ENCODE measurements at places on chromosomes 16 and 17. TPM values are rescaled to one million over a fixed set of nuclear protein-coding genes. Genes with fewer than 3 reads are reported as not detected.

DNA sequence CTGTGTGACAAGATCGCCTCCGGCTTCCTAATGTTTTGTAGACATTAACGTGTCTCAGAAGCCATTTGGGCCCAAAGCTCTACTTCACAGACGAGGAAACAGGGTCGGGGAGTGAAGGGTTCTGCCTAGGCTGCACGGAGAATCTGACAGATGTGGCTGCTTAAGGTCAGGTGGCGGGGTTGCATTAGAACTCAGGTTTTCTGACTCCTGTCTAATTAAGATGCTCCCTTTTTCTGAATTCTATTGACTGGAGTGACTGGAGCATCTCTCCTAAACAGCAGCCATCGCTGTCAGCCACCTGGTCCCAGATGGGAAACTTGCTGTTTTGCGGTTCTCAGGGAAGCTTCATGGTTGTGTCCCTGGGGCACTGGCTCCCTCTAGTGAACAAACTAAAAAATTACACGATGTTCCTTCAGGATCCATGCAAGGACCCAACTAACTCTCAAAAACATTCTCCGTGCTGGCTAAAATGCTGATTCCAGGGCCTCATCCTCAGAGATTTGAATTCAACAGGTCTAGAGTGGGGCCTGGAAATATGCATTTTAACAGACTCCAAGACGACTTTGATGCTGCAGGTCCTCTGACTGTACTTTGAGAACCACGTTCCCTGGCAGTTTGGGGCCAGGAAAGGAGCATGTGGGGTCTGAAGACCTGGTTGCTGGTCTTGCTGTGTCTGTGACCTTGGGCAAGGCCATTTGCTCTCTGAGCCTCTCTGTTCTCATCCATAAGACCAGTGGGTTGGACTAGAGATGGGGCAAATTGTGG lies 117.4 kb downstream of the IRF8 start:
- peak; percentile 19 for DNase-seq

GRCh38 chr16:25060920-25061319 lies 45.8 kb upstream of the ARHGAP17 start:
- DNase-seq: no peak

DNA sequence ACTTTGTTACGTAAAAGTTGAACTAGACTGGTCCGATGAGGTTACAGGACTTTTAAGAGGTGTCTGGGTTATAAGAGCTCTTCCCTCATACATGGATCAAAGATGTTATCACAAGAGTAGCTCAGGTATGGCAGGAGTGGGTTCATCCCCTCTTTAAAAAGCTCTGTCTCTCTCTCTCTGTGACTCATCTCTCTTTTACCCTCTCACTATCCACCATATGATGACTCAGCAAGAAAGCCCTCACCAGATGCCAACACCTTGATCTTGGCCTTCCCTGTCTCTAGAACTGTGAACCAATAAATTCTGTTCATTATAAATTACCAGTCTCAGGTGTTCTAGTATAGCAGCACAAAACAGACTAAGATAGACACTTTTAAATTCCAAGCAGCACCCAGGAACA lies 1.9 kb upstream of the CLEC19A start:
- DNase-seq: no peak

DNA sequence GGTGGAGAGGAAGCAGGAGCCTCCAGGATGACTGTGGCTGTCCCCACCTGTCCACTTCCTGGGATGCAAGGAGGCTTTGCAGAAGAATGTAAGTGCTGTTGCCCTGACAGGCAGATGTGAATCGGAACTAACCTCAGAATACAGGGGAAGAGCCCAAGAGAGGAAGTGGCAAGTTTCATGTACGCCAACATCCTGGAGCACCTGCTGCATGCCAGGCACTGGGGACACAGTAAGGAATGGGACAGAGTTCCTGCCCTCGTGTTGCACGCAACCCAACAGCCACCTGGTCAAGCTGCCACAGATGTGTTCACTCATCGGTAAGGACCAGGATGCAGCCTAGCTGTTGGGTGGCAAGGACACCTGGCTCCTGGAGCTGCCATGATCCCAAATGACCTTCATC lies 98.6 kb upstream of the RPL38 start:
- DNase-seq: no peak

GRCh38 chr16:66604376-66605176 lies at the start of gene CMTM3:
Gene CMTM3, plus strand, starts transcription at chr16:66604704. Its CDS starts 102 bp downstream, at chr16:66604806.
- peak; percentile 76 for DNase-seq

NGFR gene
- polyA plus RNA-seq: 1.8 TPM

GRCh38 chr17:50397919-50398285 lies 579 bp upstream of the LRRC59 start:
- no peak for DNase-seq

DNA sequence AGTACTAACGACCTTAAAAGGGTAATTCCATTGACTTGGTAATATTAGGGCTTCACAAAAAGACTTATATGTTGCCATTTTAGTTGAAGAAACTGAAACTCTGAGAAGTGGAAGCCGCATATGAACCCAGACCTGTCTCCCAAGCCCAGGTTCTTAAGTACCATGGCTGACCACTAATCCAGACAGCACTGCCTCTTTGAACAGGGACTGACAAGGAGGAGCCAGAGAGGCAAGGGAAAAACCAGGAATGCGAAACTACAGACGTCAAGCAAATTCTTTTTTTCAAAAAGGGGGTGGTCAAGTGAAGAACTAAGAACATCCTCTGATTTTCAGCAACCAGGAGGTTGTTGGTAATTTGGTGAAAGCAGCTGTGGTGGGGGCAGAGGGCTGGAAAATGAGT lies 15.2 kb downstream of the CYB5D1 start:
- DNase-seq: no peak

DNA sequence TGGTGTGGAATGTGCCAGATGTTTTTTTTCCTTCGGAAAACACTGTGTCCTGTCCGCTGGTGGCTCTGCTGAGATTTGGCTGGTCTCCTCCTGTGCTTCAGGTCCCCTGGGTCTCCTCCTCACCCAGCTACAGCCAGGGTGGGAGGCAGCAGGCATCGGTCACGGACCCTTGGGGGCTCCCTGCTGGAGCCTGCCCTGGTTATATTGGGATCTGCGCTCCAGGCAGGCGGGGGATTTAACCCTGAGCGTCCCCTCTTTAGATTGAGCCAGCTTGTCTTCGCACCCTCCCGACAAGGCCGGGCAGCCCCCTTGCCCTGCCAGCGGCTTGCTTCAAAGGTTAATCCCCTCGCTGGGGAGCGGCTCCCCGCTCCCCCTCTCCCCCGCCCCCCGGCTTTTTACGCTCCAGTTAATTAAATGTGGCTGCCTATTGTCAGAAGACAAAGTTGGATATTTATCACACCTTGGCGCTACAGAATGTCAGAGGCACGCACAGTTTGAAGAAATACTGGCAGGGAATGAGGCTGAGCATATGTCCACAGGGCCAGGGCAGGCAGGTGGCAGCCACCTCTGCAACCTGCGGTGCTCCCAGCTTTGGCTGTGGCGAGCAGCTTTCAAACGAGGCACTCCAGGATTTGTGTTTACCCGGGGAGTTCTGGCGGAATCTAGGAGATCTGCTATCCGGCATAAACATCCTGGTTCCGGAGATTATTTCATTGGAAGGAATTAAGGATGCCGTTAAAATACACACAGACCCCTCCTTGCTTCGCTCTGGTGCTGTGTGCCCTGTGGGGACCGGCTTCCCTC lies 38.2 kb upstream of the GSE1 start:
- no peak for DNase-seq

DNA sequence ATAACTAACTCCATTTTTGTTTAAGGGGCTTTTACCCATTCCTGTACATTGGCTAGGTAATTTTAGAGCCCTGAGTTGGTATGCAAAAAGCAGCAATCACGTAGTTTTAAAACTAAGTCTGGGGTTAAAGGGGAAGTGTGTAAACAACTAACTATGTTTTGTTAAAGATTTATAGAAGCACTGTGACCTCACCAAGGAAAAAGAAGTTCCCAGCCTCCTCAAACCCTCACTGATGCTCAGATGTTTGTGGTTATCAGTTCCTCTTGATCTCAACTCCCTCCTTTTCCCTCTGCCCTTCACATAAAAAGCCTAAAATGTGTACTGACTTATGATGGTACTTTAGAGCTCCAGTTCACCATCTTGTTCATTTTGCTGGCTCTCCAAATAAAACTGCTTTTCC lies 119.9 kb upstream of the IRX6 start:
- no peak for DNase-seq

DNA sequence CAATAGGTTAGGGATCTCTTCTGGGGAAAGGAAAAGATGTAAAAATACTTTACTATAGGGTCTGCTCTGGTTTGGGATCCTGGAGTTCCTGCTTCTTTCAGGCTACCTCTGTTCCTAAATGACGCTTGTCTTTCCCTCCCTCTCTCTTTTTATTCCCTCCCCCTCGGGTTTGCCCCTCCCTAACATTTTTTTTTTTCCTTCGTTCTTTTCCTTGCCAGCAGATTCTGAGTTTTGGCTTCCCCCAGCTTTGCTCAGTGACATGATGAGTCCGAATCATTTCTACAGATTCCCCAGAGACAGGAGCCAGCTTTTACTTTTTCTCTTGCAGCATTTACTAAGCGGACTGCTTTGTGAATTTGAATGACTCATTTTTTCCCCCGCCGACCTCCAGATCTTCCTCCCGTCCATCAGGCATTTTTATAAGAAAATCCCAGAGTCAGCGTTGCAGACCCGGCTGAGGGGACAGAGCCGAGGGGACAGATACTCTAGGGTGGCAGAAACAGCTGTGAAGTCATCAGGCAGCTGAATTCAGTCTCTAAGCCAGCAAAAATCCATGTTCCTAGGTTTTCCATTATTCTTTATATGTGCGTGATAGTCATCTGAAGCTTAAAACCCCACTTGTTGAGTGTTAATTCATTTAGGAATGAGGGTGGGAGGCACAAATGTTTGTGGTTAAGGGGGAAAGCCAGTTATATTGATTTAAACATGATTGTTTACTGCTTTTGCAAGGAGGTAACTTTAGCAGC lies at the start of gene TMEM100:
TMEM100 (minus strand) TSS at position 123 of the 746 bp plus-strand sequence. CDS start 1,794 bp downstream, outside the sequence.
- DNase-seq: no peak

DNA sequence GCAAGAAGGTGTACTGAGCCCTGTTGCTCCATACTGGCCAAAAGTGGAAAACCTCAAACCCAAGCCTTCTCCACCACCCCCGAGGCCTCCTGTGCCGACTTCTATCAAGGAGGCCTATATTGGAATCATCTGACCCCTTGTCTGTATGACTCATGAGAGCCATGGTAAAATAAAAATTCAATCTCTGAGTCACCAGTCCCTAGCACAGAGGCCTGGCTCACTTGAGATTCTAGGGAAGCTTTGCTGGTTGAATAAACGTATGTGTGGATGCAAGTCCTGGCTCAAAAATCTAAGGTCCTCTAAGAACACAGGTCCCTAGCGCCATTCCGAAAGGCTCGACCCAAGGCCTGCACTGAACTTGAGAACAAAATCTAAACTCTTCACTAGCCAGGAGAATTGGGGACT lies 15.0 kb downstream of the NSMCE1 start:
- DNase-seq: no peak

DNA sequence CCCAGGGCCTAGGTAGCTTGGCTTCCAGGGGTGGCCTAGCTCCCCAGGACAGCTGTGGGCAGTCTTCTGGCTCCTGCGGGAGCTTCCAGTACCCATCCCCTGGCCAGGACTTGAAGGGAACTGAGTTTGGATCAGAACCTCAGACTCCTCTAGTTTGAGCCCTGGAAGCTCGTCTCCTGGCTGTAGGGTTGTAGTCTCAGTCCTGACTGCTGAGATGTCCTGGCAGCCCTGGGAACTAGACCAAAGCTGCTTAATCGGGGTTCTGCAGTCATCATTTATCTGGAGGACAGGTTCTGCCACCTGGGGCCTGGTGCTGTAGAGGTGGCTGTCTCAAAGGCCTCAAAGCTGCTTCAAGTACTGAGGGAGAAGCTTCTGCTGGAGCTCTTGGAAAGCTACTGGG lies 163.7 kb downstream of the WSCD1 start:
- DNase-seq: no peak

FAM83G gene
- 1.3 TPM for polyA plus RNA-seq

- DNase-seq: peak; percentile 34
Observed at GRCh38 chr16:54931120-54932014, 702 bp downstream of the IRX5 start.

HOXB5 gene
- polyA plus RNA-seq: 0.04 TPM

IGSF6 gene
- 1.3 TPM for polyA plus RNA-seq

DNA sequence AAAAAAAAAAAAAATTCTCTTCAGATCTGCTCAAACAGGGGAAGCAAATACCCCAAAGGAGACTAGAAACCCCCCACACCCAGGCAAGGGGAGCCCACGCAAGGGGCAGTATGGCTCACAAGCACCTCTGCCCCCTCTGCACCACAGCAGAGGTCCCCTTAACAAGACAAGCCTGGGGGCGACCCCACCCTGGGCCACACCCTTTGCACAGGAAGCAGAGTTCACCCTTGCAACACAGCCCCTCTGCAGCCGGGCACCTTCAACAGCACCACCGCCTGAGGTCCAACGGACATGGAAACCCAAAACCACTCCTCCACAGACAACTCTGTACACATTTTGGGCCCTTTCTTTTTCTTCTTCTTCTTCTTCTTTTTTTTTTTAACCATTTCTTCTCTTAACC lies 12.8 kb downstream of the AXIN1 start:
- DNase-seq: no peak

- DNase-seq: no peak
Observed at GRCh38 chr16:70152578-70153302, 20.8 kb upstream of the CLEC18C start.

PEMT gene
- polyA plus RNA-seq: 32.5 TPM

TEX19 gene
- polyA plus RNA-seq: not detected

GRCh38 chr17:68298601-68299000 lies 7.3 kb downstream of the ARSG start:
- no peak for DNase-seq
